Chondrocyte (in vitro differentiated cells): ENCODE measurements at places on chromosomes 12 and 14.

GRCh38 chr12:55008944-55009585 is 10.7 kb upstream of the NEUROD4 start:
- DNase-seq = no peak

DNA sequence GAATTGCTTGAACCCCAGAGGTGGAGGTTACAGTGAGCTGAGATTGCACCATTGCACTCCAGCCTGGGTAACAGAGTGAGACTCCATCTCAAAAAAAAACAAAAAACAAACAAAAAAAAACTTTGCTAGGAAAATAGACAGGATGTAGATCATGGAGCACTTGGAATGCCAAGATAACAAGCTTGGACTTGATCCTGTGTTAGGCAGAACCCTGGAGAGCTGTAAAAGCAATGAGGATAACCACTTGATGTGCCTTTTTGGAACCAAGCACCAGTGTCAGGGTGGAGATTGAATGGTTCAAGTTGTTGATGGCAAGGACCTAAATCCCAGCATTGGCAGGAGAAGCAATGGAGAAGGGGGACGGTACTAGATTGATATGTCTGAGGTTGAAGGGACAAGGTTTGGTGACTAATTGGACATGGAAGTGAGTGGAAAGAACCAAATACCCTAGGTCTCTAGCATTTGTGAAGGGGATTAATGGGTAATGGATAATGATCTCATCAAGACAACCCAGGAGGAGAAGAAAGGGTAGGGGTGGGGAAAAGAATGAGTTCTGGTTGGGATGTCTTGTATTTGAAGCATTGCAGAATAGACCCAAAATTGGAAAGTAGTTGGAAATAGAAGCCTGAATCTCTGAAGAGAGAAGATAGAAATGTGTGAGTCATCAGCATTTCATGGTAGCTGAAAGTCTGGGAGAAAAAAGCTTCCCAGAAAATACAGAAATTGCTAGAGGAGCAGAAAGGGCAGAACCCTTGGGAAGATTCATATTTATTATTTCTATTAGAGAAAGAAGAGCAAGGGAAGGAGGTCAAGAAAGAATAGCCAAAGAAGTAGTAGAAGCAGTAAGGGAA is 176.7 kb downstream of the NUAK1 start:
- no peak for DNase-seq

DNA sequence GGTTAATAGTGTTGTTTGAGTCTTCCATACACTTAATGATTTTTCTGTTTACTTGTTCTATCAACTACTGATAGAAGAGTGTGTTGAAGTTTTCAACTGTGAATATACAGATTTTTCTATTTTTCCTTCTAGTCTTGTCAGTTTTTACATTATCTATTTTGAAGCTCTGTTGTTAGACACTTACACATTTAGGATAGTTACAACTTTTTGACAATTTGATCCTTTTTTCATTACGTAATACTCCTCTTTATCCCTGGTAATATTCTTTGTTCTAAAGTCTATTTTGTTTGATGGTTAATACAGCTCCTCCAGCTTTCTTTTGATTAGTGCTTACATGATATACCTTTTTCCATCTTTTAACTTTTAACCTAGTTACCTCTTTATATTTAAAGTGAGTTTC is 45.2 kb downstream of the DHRS2 start:
- DNase-seq = no peak

DNA sequence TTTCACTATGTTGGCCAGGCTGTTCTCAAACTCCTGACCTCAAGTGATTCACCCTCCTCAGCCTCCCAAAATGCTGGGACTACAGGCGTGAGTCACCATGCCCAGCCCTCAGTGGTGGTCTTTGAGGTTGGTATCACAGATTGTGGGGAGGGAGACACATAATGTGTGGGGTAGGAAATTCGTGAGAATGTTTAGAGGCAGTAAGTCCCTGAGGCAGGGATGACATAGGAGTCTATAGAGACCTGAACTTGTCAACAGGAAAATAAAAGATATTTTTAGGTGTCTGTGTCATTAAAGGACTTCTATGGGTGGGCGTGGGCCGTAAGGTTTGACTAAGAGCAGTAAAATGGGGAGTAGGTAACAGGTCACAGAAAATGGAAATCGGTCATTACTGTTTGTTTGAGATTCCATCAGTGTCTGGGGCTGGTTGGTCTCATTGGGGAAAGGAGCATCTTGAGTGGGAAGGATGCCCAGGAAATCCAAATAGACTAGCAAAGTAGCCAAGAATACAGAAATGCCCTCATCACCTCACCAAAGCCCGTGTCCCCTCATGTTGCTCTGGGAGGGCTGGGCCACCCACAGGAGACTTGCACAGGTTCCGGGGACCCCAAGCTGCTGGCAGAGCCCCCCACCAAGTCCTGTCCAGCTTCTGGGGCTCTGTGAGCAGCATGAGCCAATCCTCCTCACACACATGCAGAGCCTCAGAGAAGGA is 63.6 kb upstream of the BCL2L14 start:
- DNase-seq = no peak

GRCh38 chr12:50626026-50626425 is 121.2 kb downstream of the DIP2B start:
- no peak for DNase-seq
